ENCODE measurements at places on chromosomes 16 and 17.

DNA sequence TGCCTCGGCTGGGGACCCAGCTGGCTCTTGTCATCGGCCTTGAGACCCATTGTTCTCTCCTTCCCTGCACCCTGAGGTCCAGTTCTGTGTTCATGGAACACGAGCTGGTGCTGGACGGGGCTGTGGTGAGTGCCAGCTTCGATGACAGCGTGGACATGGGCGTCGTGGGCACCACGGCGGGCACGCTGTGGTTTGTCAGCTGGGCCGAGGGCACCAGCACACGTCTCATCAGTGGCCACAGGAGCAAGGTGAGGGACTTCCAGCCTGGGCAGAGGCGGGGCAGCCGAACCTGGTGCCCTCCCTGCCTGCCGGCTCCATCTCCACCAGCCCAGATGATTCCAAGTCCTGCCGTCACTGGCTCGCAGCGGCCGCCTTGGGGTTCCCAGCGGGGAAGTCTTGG lies 5.3 kb upstream of the RHOT2 start:
- no peak for DNase-seq

DNA sequence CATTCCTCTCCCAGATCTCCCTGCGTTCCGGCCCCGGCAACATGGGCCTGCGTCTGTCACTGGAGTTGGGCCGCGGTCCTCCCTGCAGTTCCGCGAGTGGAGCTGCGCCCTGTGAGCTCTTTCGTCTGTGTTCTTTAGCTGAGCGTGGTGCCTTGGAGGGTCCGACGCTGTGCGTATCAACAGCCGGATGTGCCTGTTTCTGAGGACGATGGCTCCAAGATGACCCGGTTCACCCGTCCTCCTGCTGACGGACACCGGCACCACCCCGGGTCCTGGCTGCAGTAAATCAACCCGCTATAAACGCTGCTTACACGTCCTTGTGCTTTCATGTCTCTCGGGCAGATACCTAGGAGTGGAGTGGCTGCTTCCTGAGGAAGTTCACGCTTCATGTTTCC lies 44.8 kb upstream of the GNG13 start:
- no peak for DNase-seq

DNA sequence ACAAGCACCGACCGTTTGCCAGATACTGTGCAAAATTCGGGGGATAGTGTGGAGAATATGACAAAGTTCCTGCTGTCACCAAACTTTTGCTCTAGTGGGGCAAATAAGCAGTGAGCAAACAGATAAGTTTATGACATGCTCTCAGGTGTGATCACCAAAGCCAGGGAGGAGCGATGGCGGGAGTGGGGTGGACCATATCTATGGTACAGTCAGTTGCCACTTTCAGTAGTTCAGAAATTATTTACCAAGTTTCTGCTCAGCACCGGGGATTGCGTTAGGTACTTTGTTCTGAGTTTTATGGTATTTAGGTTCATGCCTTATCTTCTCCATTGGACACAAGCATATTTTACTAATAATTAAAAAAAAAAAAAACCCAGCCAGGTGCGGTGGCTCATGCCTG lies 11.9 kb downstream of the MSI2 start:
- DNase-seq: no peak

DNA sequence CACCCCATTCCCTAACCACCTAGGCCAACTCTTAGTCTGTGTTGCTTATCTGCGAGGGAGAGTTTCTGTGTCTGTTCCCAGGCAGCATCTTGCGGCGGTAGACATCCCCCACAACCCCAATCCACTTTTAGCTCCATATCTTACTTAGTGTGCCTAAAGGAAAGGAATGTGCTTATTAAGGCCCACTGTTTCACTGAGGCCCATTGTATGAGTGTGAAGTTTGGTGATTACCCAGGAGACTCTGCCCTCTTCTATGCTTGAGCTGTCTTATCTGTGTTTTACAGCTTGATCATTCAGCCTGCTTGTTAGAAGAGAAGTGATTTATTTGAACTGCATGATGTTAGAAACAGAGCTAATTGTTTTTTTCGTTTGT lies 10.3 kb upstream of the MLYCD start:
- DNase-seq: no peak

DNA sequence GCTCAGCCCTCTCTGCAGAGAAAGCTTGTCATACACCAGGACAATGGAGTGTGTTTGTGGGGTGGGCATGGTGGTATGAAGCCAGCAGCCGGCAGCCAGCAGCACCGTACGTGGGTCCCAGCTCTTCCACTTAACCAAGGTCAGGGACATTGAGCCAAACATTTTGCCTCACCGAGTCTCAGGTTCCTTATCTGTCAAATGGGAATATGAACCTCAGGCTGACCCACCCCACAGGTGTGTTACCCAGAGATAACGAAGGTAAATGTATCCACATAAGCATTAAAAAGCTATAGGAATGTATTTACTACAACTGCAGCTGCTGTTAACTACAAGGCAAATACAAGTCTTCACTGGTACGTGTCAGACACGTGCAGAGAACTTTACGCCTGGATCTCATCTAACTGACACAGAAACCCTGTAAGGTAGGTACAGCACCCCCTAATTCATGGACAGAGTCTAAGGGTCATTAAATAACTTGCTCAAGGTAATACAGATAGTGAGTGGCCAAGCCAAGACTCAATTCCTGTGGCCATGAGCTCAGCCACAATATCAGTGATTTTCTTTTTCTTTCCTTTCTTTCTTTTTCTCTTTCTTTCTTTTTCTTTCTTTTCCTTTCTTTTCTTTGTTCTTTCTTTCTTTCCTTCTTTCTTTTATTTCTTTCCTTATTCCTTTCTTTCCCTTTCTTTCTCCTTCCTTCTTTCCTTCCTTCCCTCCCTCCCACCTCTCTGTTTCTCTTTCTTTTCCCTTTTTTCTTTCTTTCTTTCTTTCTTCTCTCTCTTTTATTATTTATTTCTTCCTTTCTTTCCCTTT lies 990 bp downstream of the SLC5A11 start:
- DNase-seq: no peak

DNA sequence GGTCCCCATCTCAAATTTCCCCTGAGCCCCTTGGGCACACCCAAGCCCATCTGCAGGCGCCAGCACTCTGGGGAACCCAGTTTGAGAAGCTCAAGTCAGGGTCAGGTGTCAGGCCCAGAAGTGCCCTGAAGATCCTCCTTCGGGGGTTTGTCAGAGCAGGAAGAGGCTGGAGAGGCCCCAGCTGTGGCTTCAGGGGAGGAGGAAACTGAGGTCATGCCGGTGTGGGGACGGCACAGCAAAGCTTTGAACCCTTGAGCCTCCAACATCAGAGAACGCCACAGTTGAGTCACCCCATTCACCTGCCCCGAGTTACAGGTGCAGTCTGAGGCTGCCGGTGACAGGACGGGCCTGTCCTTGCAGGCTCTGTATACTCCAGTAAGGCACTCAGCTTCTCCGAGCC lies 140.2 kb upstream of the CIBAR2 start:
- no peak for DNase-seq

DNA sequence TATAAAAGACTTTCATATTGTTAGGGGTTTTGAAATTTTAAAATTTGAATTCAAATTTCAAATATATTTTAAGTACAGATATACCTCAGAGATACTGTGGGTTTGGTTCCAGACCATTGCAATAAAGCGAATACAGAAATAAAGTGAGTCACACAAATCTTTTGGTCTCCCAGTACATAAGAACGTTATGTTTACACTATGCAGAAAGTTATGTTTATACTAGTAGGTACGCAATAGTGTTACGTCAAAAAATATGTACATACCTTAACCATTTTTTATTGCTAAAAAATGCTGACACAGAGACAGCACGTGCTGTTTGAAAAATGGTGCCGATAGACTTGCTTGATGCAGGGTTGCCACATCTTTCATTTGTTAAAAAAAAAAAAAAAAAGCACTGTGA lies 19.7 kb downstream of the NUP88 start:
- no peak for DNase-seq

DNA sequence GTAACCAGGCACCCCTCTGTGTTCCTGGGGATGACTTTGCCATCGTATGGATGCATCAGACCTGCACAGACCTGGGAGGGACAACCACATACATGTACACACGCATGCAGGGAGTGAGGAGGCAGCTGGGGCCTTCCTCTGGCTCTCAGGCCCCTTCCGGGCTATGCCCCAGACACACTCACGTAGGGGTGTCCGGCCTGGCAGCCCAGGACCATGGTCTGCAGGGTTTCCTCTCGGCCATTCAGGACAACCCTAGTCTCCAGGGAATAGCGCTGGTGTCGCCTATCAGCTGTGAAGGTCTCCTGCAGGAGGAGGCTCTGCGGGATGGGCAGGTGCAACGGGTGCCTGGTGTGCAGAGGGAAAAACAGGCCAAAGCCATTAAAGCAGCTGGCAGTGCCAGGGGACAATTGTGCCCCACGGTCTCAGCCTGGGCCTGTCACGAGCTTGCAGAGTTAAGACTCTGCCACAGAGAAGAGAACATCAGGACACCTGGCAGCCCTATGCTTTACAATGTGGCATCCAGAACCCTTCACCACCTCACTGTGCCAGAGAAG lies 101.4 kb downstream of the RMI2 start:
- no peak for DNase-seq

- DNase-seq: peak; percentile 55
Observed at GRCh38 chr16:1929105-1929504, 10.9 kb upstream of the HS3ST6 start.

DNA sequence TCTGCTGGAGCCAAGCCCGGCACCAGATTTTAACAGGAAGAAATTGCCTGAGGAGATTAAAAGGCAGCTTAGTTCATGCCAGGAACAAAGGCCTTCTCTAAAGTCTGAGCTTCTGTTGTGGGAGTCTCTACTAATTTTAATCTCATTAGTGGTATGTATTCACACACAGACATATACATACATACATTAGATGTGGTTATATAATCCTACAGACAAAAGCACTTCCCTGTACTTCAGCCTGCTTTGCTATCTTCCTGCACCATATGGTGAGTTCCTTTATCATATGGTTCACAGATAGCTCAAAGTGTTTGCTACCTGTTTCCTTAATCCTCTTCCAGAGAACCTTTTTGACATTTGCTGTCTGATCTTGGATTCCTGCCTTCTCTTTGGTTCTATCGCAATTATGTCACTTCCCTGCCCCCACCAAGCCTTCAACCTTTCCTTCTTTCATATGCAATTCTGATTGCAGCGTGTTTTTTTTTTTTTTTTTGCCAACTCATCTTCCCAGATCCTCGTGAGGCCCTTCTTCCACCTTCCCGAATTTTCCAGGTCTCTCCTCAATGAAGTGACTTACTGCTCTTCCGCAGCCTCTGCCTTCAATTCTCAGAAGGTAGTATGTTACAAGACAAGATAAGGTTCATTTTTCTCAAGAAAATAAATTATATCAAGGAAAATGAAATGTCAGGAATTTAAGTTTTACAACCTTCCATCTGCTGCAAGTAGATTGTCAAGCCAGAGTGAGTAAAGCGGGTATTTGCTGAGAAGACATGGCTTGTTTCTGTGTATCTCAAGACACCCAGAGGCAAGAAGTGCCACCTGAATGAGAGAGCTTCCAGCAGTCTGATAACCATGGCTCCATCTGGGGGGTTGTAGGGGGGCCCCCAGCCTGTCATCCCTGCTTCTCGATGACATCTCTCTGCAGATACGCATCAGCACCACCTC lies 120.2 kb upstream of the CACNG3 start:
- DNase-seq: no peak

- DNase-seq: no peak
Observed at GRCh38 chr16:87345726-87346424, 28.7 kb upstream of the C16orf95 start.
